ENCODE measurements at places on chromosomes 16 and 17. TPM values are rescaled to one million over a fixed set of nuclear protein-coding genes. Genes with fewer than 3 reads are reported as not detected.

FOXC2 gene
- total RNA-seq, result 1.2 TPM

PPL gene
- total RNA-seq, result 0.75 TPM

SLC52A1 gene
- 0.37 TPM for total RNA-seq

ATP2C2 gene
- total RNA-seq, result 0.12 TPM

STH gene
- not detected for total RNA-seq

MT1A gene
- 3.9 TPM for total RNA-seq

TLCD2 gene
- 2.3 TPM for total RNA-seq

NOG gene
- 2.7 TPM for total RNA-seq

SLC6A2 gene
- not detected for total RNA-seq

EPN3 gene
- not detected for total RNA-seq

Measured in uterine smooth muscle cell (primary cell).